Pancreas (tissue), 10 donors: ENCODE measurements at places on chromosomes 2 and 18. TPM values are rescaled to one million over a fixed set of nuclear protein-coding genes. Genes with fewer than 3 reads are reported as not detected.

GRCh38 chr2:168439536-168439935 lies 16.5 kb upstream of the CERS6 start:
- no peak for DNase-seq

The TMEM37 gene
- 5.9 TPM for total RNA-seq

The REG1B gene
- total RNA-seq = 34,839 TPM

- no peak for DNase-seq
Observed at GRCh38 chr2:44671276-44671675, 270.2 kb upstream of the SIX3 start.

The EVX2 gene
- not detected for total RNA-seq

GRCh38 chr18:26911840-26912239 lies 46.3 kb upstream of the AQP4 start:
- DNase-seq = no peak

GRCh38 chr2:175624785-175625184 lies 377.3 kb downstream of the LNPK start:
- DNase-seq = no peak

GRCh38 chr2:32688541-32688940 lies 60.7 kb downstream of the TTC27 start:
- no peak for DNase-seq

DNA sequence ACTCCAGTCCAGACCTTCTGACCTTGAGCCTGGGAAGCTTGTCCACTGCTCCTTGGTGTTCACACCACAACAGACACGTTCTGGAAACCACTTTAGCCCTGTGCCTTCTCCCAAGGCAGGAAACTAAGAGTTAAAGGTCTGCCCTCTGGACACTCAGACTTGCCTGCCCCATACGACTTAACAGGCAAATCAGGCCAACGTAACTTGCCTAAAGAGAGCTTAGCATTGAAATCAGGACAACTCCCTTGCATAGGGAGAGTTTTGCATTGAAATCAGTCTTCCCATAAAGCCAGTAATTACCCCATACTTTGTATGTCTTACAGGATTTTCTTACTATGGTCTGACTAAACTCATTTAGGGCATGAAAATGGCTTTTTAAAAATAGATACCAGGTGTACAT lies 18.5 kb downstream of the NFE2L2 start:
- DNase-seq = no peak

- DNase-seq = no peak
Observed at GRCh38 chr2:28163627-28164279, 228.9 kb upstream of the FOSL2 start.

DNA sequence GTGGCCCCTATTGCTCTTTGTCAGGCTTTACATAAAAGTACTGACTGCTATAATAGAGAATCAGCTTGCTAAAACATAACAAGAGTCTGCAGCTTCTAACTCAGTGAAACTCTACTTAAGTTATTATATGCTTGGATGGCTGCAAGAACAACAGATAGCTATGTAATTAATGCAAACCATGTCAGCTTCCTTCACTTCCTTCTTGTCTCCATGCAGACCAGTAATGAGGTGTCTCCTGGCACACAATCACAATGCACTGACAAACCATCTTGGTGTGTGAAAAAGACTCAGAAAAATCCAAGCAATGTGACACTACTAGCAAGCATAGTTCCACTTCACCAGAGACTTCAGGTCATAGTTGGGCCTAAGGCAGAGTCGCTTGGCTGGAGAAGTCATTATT lies 2068.9 kb upstream of the PIK3C3 start:
- DNase-seq = no peak

The OSR1 gene
- 0.24 TPM for total RNA-seq

DNA sequence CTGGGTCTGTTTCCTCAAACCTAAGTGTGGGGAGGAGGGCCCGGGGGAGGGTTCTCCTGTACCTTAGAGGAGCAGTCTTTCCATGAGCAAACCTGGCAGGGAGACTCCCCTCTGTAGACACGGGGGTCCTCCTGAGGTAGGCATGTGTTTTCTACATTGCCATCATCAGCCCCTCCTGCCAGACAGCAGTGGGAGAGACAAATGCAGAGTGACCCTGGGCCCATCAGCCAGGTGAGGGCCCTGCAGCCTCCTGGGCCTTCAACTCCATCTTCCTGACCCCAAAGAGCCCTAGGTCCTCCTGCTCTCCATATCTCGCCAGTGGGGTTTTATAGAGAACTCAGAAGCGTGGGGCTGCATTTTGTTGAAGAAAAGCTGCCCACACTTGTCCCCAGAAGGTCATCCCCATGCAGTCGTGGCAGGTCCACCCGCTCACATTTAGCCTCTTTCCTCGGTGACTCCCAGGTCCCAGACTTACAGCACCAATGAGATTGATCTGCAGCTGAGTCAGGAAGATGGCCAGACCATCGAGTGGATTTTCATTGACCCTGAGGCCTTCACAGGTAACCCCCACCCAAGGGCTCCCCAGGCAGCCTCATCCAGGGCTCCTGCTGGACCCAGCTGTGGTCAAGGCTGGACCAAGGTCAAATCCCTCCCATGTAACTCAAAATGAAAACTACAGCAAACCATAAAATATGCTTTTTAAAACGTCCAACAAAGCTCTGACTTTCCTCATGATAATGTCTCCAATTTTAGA lies 2.6 kb downstream of the CHRNG start:
- no peak for DNase-seq

The FAM210A gene
- total RNA-seq = 2.5 TPM

- no peak for DNase-seq
Observed at GRCh38 chr2:172775319-172775718, 39.7 kb downstream of the RAPGEF4 start.

- DNase-seq = no peak
Observed at GRCh38 chr2:175107146-175107545, 60.9 kb downstream of the ATF2 start.

DNA sequence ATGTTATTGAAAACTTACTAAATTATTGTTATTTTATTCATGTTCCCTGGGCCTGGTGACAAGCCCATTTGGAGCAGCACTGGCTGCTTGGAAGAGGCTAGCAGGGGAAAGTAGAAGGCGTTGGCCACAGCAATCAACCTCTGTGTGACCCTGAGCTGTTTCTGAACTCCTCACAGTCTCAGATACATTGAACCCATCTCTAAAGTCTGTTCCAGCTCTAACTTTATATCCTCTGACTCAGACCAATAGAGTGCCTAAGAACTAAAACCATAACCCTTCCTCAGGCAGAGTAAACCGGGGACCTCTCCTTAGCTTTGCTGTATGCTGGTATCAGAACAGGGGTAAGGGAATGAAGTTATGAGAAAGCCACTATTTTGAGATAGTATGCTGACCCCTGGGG lies 96.4 kb upstream of the NOL4 start:
- DNase-seq = no peak

The CYRIA gene
- total RNA-seq = 2.2 TPM

- no peak for DNase-seq
Observed at GRCh38 chr2:101185085-101185484, 33.9 kb upstream of the TBC1D8 start.

DNA sequence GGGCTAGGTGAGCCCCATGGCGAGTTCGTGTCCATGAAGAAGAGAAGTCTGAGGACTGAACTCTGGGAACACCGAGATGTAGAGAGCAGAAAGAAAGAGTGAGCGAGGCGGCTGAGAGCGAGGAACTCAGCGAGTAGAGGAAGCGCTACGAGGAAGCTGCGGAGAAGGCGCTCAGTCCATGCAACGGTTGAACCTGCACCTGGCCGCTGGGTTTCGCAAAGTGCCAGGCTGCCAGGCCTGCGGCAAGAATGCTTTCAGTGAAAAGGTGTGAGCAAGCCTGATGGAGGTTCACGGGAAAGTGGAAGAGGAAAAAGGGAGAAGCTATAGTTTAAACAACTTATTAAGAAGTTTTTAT lies 251.0 kb upstream of the TMEM200C start:
- DNase-seq = no peak

DNA sequence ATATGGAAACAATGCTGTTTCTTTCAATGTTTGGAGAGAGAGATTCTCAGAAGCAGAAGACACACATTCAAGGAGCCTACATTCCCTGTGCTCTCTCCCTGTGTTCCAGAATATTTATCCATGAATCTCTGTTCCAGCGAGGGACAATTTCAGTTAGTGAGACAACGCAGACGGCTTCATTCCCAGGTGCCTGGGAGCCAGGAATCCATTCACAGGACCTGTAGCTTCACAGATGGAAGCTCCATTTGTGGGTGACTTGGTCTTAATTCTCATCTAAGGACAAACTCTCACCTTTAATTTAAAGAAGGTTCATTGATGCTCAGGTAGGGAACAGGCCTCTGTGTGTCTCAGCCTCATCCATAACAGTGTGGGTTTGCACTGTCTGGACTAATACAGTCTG lies 1156.6 kb downstream of the RPIA start:
- no peak for DNase-seq

The CLEC4F gene
- total RNA-seq = not detected

The SP140 gene
- 0.16 TPM for total RNA-seq

GRCh38 chr2:67085146-67085545 lies 312.0 kb upstream of the ETAA1 start:
- DNase-seq = no peak

GRCh38 chr18:77108821-77109647 lies 23.5 kb downstream of the MBP start:
- DNase-seq = no peak

DNA sequence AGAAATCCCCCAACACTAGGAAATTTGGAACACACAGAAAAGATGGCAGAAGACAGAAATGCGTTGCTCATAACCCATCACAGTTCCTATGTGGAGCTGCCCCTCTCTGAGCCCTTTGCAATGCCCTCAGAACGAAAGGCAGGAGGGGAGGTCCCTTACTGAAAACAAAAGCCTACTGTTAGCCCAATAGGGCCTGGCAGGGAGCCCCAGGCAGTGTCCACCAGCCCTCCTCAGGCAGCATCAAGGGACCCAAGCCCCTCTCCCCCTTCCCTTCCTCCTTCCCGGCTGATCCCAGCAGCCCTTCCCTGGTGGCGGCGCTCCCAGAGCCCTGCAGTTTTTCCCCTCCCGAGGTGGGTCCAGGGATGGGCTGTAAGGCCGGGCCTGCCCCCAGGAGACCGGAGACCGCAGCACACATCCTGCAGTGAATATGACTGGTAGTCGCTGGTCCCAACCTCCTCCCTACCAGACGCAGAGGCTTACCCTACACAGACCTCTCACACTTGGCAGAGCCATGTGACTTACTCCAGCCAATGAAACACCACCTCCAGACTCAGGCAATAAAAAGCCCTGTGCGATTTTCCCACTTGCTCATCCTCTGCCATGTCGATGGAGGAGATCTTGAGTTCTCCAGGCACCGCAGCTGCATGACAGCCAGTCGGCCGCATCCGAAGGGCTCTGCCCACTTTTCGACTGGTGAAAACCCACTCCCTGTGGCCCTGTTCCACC lies 19.4 kb upstream of the DUSP2 start:
- no peak for DNase-seq

GRCh38 chr2:170191166-170191866 lies 13.4 kb downstream of the MYO3B start:
- DNase-seq = no peak

The CRIM1 gene
- total RNA-seq = 28.0 TPM

The TAF4B gene
- total RNA-seq = 3.2 TPM

GRCh38 chr2:237235383-237236095 lies 149.8 kb downstream of the COPS8 start:
- DNase-seq = no peak
